ENCODE measurements at places on chromosomes 3 and 15.

DNA sequence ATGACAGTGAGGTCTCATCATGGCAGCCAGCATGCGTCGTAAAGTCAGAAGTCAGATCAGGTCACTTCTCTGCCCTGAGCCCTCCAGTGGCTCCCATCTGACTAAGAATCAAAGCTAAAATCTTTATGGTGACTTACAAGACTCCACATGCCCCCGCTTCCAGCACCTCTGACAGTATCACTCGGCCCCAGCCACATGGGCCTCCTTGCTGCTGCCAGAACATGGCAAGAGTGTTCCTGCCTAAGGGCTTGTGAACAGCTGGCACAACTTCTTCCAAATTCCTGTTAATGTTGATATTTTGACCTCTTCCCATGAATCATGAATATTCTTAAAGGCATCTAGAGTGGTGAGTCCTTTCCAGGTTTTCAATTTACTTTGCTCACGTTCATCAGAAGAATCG is 20.5 kb downstream of the POLR2M start:
- no peak for DNase-seq

DNA sequence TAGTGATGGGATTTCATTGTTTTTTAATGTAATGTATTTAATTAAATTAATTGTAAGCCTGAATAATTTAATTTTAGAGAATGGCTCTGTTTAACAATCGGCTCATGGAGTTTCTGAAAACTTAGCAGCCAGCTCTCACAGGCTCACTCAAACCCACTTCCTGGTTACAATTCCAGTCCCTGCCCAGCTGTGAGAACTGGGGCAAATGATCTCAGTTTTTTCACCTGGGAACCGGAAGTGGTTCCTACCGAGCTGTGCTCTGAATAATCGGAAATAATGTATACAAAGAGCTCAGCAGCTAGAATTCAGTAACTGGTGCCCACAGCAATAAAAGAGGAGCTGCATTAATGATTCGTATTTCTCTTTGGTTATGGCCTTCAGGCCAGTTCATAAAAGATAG is 244.3 kb upstream of the MCTP2 start:
- peak; percentile 17 for DNase-seq

- DNase-seq = no peak
These were observed 39.6 kb downstream of the VGLL3 start for GRCh38 chr3:86951322-86951721.

DNA sequence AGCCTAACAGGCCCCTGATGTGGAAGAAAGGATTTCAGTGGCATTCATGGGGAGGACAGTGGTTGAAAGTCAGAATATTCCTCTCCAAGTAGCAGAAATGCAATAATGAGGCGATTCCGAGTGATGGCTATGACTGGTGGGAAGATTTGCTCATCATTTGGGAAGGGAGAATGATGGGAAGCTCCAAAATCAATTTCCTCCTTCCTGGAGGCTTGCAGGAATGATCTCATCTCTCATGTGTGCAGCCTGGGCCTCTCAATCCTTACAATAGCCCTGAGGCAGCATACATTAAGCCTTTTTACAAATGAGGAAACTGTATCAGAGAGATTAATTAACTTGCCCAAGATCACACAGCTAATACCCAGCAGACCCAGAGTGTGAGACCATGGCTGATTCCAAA is 58.7 kb downstream of the BOC start:
- no peak for DNase-seq

DNA sequence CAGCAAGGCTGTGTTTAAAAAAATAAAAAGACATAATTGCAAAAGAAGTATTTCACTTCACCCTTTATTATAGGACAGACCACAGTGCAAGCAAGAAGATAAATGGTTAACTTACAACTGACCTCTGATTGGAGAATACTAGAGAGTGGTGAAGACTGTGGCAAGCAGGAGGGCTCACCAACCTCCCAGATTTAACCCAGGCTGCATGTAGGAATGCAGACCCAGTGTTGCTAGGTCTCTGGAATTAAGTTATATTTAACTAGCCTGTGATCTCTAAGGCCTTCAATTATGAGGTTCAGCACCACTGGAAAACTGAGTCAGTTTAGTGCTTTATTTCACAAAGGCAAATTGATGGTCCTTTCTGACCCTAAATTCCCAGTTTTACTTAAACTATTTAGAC is 436.6 kb downstream of the LPP start:
- DNase-seq = no peak

GRCh38 chr3:167882057-167882667 is 146.6 kb downstream of the SERPINI1 start:
- no peak for DNase-seq

DNA sequence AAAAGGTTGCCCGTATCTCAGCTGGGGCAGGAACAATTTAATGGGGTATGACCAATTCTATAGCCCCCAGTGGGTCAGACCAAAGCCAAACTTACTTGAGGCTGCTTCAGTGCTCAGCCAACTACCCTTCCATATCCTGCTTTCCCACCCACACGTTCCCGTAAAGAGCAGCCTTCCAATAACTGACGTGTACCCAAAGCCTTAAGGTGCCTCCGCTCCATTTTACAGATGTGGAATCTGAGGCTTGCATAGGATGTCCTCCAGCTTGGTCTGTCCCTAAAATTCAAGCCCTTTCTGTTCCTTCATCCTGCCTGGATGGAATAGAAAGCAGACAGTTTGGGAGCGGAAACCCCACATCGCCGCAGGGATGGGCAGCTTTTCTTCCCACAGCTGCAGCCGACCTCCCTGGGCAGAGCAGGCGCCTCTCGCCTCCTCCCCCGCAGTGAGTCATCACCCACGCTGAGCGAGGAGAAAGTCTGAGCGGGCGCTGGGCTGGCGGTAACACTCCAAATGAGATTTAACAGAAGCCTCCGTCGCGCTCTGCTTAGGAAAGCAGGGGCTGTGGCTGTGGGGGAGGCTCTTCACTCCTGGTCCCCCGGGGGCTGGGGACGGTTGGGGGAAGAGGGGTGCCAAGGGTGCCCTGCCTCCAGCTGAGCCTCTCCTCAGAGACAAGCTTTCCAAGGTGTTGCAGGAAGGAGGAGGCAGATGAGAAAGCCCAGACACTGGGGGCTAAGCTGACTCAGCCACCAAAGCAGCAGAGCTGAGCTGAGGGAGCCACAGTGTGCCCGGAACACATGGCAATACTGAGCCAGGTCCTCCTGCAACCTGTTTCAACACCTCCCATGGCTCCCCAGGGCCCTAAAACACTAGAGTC is 57.8 kb upstream of the HRH1 start:
- peak; percentile 82 for DNase-seq

GRCh38 chr15:50865515-50866353 is 42.7 kb upstream of the AP4E1 start:
- no peak for DNase-seq

- no peak for DNase-seq
These were observed 34.7 kb upstream of the TUBGCP5 start for GRCh38 chr15:23073890-23074646.

DNA sequence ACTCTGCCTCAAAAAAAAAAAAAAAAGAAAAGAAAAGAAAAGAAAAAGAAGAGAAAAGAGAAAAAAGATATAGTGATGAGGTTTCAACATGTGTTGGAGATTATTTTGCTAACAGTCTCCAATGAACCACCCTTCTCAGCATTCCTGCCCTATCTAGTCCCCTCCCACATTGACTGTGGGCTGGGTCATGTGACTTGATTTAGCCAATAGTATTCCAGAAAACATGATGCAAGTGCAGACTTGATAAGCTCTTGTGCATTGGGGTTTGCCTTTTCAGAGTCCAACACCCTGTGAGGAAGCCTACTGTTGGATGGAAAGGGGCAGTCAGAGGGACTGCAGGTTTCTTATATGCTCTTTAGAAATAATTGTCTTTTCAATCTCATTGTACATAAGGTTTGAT is 37.8 kb upstream of the MED12L start:
- DNase-seq = no peak

DNA sequence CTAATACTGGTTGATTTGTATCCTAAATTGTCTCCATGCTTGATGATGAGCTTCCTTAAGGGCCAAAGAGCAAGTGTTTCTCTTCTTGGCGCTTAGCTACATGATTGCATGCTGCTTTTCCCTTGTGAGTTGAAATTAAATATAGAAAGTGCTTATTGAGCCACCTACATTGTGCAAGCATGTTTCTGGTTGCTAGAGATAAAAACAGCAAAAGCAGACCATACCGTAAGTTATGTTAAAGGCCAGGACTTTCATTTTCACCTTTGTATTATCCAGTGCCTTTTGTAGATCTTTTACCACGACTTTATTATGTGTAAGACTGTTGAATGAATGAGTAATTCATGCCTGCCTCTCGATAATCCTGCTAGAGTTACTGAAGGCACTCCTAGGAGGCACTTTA is 41.9 kb upstream of the CCNB2 start:
- DNase-seq = no peak

- DNase-seq = no peak
These were observed 804.1 kb upstream of the LMCD1 start for GRCh38 chr3:7697548-7697947.

DNA sequence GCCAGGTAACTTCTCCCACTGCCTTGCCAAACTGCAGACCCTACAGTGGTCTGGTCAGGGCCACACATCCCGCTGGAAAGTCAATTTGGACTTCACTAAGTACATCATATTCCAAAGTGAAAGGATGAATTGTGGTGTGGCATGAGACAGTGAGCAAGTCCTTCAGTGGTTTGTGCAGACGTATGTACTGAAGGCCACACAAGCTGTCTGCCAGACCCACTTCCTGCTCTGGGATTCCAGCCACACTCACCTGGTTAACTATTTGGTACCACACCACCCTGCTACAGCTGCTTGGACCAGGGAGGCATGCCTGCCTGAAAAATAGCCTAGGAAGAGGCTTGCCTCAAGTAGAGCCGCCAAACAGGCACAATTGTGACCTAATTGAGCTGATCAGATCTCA is 94.1 kb upstream of the STRIT1 start:
- DNase-seq = no peak

All from stimulated activated naive CD8-positive, alpha-beta T cell treated with anti-CD3 and anti-CD28 coated beads, Interleukin-15, Interleukin-2, amounts not matched to agents 100 U/mL and 50 U/mL, for 24 hours (primary cell).